ENCODE measurements at places on chromosomes 5 and 9.
A peak's percentile ranks its signal among the peaks of the same experiment; 100 is the strongest.

DNA sequence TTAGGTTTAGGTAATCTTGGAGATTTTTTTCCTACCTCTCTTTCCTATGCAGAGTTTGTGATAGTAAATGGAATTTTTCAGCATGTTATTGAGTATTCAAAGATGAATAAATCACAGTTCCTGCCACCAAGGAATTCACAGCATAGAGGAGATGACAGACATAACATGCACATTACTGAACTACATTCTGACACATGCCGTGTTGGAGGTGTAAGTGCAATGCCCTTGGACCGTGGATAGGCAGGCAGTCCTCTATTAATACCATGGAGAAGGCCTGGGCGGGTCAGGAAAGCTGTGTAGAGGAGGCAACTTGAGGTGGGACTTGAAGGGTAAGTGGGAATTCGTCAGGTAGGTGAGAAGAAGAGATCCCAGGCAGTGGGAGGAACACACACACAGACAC is 43.9 kb downstream of the MCCC2 start:
- DNase-seq: no peak

DNA sequence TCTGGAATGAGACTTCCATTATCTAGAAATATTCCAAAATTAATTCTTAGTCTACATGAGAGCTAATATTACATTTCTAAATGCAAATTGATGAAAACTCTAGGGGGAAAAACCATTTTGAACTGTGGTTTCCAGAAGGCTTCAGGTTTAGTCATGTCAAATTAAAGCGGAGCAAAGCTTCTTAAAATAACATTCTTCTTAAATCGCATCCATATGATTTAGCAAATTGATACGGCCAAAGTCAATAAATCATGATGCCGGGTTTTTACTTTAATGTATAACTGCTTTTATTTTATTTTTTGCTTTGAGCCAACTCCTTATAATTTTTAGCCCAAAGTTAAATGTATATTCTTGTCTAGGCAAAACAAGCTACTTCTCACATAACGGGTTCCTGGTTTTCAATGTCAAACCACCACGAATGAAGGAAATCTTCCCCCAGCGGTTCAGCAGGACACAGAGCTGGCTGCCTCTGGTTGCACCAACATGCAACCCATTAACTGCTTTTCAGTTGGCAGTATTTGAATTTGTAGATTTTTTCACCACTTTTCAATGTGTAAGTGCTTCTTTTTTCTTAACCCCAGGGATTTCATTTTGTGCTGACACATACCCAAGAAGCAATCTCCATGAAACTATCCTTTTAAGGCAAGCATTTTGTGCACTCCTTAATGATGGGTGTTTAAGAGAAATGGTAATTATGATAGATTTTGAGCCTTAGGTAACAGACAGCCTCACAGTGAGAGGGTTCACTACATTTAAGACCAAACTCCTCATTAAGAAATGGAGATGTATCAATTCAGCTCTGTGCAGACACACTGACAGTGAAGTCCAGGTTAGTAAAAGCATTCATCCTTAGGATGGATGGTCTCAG is 35.5 kb downstream of the EFNA5 start:
- DNase-seq: no peak

- peak; percentile 27 for DNase-seq
These were observed 63.6 kb upstream of the SLC28A3 start for GRCh38 chr9:84404095-84404686.

- no peak for DNase-seq
These were observed 315 bp downstream of the PIK3R1 start for GRCh38 chr5:68215898-68216244.

DNA sequence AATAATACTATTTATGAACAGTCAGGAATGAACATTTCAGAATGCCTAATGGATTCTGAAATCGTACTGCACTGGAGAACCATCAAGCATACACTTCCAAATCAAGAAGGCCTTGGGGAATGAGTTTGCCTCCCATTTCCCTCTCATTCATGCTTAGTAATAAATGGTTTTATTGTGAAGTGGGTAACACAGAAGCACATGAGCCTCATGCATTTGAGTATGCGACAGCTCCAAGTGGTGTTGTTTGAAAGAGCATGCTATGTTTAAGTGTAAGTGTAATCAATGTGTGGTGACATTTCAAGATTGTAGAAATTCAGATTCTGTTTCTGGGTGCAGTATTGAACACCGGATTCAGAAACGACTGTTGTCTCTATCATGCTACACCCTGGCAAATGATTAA is 60.0 kb downstream of the SGCD start:
- DNase-seq: no peak

DNA sequence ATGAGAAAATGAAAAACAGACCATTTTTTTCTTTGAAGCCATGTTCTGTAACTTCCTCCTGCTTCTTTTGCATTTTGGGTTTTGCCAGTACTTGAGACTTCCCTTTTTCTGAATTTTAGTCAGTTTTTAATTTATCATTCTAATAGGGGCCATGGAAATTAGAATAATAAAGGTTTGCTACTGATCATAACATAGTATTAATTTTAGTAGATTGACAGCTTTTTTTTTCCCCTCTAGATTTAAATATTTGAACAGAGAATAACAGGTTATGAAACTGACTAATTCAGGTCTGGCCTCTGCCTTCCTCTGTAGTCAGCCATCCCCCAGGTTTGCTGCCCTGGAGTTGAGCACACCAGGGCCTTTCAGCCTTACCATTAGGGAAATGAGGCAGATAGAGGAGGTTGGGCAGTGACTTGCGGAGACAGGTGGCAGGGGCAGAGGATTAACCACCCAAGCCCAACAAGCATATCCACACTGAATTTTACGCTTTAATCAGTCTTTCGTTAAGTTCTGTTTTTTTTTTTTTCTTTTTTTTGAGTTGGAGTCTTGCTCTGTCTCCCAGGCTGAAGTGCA is 80.1 kb upstream of the TNFAIP8 start:
- peak; percentile 87 for DNase-seq

- no peak for DNase-seq
These were observed 10.0 kb downstream of the GPX3 start for GRCh38 chr5:151030379-151030778.

GRCh38 chr9:31119890-31120454 is 1264.5 kb upstream of the ACO1 start:
- peak; percentile 48 for DNase-seq

GRCh38 chr5:170263906-170264305 is 31.1 kb downstream of the C5orf58 start:
- DNase-seq: no peak

GRCh38 chr5:115366223-115366622 is 69.8 kb upstream of the CCDC112 start:
- DNase-seq: no peak

- no peak for DNase-seq
These were observed 144.1 kb downstream of the ENTREP1 start for GRCh38 chr9:69469136-69469535.

DNA sequence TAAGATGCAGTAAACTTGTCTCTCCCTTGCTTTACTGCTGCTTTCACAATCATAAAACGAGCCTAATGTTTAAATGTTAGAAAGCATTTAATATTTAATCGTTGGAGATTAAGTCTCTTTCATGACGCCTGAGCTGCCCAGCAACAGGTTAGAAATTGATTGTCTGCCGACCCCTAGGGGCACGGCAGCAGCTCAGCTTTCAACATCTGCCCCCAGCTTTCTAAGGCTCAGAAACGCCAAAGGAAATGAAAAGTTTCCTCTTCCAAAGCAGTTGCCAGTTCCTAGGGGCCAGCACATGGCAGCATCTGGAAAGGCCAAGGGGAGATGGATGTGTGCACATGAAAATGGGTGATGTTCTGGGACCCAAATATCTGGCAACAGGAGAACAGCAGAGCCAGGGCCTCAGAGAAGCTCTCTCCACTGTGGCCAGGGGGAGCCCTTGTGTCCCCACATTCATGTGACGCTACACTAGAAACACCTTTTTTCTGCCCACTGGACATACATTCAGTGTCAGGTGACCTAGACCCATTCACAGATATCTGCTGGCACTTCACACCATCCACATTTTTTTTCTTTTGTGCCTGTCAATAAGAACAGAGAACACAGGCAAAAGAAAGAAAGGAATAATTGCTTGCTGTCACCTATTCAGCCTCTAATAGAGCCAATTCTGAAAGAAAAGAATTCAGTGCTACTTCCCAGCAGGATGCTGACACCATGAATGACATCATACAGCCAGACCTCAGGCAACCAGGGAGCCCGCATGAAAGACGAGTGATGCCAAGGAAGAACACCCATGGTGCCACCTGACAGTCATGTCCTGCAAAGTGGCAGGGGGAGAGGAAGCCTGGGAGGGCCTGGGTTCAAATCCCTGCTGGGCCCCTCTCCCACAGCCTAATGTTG is 205.0 kb upstream of the TAS2R1 start:
- DNase-seq: no peak

GRCh38 chr5:1437226-1437829 is 7.9 kb downstream of the SLC6A3 start:
- no peak for DNase-seq

DNA sequence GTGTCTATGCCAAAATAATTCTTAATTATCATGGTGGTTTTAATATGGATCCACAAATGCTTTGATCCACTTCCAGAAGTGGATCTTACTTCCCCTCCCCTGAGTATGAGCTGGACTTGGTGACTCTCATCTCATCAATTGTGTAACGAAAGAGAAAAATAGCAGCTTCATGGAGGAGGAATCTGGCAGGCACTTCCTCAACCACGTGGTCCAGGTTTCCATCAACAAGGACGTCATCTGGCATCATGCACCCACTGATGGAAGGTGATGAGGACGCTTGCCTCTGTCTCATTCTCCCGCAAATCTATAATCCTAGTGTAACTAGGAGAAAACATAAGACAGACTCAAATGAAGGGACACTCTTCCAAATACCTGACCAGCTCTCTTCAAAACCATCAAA is 54.6 kb upstream of the S1PR3 start:
- DNase-seq: no peak

DNA sequence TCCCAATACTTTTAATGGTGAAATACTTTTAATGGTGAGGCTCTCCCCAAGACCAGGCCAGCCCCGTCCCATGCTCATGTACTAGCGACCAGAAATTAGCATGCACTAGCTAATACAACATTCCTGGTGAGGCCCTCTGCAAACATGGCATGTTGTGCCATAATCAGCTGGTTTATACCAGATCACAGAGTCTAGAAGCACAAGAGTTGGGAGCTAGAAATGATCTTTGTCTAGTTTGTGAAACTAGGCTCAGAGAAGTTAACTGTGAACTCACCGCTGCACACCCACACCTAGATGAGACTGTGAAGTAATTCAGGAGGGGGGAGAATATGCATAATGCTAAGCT is 37.4 kb downstream of the MTMR12 start:
- no peak for DNase-seq

DNA sequence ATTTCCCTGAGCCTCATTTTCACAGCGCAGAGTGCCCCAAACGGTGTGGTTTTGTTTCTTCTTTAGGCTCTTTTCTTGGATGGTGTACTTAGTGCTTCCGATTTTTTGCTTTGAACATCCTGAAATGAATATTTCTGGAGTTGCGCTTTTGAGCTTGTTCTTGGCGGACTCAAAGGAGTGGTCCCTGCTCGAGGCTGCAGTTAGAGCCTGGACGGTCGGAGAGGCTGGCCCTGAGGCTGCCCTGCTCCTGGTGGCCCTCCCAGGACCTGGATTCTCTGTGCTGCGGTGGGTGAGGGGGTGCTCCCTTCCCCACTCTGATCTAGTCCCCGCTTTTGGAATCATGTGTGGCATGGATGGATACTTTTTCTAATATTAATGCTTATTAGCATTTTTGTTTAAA is 291.8 kb upstream of the IRX4 start:
- no peak for DNase-seq

DNA sequence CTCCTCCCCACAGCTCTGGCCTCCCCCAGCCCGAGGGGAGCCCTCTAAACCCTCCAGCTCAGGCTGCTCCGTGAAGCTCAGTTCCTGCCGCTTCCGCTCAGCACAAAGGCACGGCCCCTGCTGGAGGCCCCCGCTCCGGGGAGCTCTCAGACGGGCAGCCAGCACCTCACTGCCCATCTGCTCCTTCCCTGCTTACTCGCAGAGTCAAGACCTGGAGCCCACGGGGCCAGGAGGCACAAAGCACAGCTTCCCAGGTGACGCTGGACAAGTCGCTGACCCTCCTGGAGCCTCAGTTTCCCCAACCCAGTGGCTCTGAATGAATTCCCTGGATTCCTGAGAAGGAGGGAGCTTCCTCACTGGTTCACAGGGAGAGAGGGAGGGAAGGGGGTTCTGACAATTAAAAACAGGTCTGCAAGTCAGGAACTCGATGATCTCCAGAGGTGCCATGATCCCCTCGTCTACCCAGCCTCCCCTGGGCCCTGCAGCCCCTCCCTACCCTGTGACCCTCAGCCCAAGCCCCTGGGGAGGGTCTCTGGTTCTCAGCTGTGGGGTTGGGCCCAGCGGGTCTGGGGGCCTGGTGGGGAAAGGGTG is 36.2 kb downstream of the VAV2 start:
- DNase-seq: peak; percentile 86

DNA sequence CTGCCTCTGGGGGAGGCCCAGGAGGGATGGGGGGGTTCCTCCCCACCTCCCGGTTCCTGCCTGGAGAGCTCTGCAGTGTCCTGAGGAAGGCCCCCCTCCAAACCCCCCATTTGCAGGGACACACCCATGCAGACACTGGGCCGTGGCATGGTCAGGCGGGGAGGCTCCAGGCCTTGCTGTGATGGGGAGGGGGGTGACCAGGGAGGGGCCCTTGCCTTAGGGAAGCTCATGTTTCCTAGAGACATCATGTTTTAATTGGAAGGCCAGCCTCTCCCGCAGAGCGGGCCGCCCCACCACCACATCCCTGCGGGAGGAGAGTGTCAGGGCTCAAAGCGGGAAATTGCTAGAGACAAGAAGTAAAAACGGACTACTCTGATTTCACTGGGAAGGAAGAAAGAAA is 12.0 kb downstream of the PRRX2 start:
- no peak for DNase-seq

- DNase-seq: no peak
These were observed 200.4 kb downstream of the CDH10 start for GRCh38 chr5:24444414-24444813.

DNA sequence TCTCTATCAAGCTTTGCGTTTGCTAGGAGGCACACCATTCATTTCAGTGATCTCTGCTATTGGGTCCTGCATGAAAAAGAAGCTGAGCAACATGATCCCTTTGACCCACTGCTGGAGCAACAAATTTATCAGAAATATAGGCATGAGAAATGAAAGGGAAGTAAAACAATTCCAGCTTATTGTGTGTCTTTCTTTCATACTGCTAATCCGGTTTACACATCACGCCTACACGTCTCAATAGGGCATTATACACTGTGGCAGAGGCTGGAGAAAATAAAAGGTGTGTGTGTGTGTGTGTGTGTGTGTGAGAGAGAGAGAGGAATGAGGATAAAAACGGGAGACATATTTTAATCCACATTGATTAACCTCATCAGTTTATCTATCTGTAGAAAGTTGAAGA is 2.4 kb downstream of the PTCH1 start:
- DNase-seq: no peak

GRCh38 chr5:103397739-103398581 is 139.4 kb downstream of the MACIR start:
- DNase-seq: no peak

GRCh38 chr9:136606687-136607333 is 55.9 kb upstream of the EGFL7 start:
- no peak for DNase-seq
